ENCODE measurements at places on chromosomes 5 and 9.

- DNase-seq = no peak
Observed at GRCh38 chr9:100038472-100038871, 60.3 kb downstream of the ERP44 start.

- DNase-seq = no peak
Observed at GRCh38 chr5:61619289-61619688, 287.2 kb downstream of the ZSWIM6 start.

GRCh38 chr9:33349743-33350142, 52.6 kb downstream of the AQP7 start:
- DNase-seq = no peak

GRCh38 chr5:53678981-53679660, 118.7 kb downstream of the NDUFS4 start:
- DNase-seq = no peak

- DNase-seq = no peak
Observed at GRCh38 chr9:135299239-135299590, 180.4 kb upstream of the PPP1R26 start.

GRCh38 chr5:84088996-84089395, 295.7 kb downstream of the EDIL3 start:
- no peak for DNase-seq

- no peak for DNase-seq
Observed at GRCh38 chr9:72150127-72150526, 887 bp downstream of the GDA start.

DNA sequence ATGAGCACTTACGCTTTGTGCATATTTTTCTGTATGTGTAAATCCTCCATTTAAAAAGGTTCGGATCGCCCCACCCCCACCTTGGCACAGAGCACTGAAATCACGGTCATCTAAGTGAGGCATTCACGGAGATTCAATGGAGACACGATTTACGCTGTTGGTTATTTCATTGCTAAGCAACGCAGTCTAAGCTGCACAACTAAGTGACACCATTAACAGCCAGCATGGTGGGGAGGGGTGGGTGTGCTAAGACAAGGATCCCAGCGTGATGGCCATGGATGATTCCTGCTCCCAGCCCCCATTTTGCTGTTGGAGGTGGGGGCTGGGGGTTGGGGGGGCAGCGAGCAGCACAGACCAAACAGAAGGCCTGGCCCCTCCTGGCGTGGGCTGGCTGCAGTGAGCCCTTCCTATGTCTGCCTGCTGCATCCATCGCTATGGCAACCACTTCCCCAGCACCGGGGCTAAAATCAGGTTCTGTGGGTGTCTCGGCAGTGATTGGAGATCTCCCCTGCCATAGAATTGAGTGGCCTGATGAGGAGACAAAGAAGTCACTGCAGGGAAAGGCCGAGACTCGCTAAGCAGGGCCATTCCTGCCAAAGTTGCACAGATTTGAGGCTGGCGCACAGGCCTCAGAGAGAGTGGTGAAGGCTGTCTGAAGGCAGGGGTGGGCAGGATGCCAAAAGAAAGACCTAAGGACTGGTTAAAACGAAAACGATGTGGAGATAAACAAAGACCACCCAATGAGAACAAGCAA, 14.3 kb upstream of the MARCHF6 start:
- DNase-seq = no peak

DNA sequence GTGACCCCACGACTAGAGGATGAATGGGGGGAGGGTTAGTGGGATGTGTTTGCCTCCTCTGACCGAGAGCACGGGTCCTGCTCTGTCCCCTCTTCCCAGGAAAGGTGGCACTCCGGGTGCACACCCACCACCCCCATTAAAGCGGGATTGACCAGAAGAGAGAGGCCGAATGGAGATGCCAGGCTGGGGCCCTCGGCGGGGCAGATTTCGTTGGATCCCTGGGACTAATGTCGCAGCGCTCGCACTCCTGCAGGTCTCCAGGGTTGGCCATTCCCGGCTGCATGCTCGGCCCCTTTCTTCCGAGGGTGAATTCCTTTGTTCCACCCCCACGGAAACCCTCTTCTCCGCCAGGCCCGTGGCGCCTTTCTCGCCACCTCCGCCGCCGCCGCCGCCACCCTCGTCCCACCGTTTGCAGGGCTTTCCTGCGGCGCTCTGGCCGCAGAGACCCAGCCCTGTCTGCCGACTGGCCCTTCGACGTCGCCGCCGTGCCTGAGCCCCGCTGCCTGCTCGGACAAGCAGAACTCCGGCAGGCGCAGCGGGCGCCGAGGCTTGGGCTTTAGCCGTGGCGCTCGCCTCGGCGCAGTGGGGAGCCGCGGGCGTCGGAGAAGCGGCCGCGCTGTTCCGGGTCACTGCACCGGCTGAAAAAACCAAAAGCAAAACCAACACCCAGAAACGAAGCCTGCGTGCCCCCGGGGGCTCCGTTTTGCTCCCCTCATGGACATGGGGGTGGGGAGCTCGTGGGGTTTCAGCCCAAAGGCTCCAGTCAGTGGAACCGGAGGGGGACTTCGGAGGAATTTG, 11.8 kb downstream of the LMX1B start:
- DNase-seq = no peak

- no peak for DNase-seq
Observed at GRCh38 chr9:130117816-130118632, 54.2 kb upstream of the NCS1 start.

DNA sequence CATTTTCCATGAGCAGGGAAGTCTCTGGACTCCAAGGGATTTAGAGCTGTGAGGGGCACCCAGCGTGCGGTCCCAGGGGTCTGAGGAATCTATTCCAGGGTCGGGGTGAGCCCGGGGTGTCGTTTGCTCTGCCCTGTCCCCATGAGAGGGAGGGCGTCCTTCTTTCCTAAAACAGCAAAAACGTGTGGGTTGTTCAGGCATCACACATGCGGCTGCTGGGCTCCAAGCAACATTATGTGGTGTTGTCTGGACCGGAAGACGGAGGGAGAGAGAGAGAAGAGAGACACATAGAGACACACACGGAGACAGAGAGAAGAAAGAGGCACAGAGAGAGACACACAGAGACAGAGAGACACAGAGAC, 42.7 kb upstream of the COL5A1 start:
- DNase-seq = no peak

GRCh38 chr9:26551451-26551850, 341.2 kb downstream of the CAAP1 start:
- DNase-seq = no peak

DNA sequence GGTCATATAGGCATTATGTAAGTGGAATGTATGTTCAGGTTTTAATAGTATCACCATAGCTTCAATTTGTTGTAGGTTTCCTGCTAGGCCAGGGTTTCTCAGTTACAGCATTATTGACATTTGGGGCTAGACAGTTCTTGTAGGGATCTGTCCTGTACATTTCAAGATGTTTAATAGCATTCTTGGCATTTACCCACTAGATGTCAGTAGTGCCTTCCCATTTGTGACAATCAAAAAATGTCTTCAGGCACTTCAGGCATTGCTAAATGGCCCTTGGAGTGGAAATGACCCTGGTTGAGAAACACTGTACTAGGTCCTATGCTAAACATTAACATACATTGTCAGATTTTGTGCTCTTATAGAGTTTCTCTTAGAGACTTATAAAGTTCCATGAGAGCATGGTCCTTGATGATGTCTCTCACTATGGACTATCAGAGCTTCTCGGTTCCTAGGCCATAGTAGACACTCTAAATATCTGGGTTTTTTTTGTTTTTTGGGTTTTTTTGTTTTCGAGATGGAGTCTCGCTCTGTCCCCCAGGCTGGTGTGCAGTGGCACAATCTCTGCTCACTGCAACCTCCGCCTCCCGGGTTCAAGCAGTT, 1.4 kb downstream of the KIF20A start:
- no peak for DNase-seq

DNA sequence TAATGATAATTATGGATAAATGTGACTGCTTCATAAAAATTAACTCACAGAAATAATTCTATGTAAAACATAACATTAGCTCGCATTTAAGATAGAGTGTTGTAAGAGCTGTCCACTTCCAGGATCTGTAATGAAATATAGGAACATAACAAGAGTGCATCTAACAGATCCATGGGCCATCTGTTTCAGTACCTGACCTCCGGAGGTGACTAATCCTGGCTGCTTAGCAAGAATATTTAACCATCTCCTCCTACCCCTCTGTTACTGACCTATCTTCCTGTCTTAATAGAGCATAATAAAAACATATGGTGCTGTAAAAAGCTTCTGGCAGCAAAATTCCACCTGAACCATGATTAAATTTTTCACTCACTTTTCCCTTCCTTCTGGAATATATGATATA, 7.1 kb downstream of the PLCXD3 start:
- DNase-seq = no peak

DNA sequence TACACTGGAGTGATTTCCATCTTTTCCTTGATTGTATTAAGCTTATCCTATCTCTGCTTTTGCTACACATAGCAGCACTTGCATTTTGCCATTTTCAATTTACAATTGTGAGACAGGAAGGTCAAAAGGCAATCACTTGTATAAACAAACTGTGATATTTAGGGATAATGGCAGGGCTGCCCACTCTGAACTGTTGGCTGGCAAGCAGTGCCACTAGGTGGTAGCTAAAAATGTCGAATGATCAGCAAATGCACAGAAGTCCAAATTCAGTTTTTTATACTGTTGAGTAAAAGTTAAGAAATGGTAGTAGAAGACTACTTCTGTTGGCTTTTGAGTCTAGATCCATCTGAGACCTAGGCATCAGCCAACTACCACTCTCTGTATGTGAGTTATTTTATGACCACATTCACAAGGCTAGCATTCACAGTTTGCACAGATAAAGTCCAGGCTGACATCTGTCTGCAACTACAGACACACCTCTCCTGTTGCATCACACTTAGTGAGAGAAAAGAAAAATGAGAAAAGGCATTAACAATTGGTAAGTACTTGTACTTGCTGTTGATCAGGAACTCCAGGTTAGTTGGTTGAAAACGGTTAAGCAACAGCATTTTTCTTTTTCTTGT, 108.8 kb upstream of the ASTN2 start:
- no peak for DNase-seq

DNA sequence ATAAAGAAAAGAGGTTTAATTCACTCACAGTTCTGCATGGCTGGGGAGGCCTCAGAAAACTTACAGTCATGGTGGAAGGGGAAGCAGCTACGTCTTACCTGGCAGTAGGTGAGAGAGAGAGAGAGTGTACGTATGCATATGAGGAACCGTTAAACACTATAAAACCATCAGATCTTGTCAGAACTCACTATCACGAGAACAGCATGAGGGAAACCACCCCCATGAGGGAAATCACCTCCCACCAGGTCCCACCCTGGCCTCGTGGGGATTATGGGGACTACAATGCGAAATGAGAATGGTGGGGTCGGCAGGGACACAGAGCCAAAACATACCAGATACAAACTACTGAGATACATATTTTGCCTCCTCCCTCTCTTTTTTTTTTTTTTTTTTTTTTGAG, 10.8 kb upstream of the FER start:
- no peak for DNase-seq

- no peak for DNase-seq
Observed at GRCh38 chr5:68911840-68912690, 181.7 kb upstream of the SLC30A5 start.

DNA sequence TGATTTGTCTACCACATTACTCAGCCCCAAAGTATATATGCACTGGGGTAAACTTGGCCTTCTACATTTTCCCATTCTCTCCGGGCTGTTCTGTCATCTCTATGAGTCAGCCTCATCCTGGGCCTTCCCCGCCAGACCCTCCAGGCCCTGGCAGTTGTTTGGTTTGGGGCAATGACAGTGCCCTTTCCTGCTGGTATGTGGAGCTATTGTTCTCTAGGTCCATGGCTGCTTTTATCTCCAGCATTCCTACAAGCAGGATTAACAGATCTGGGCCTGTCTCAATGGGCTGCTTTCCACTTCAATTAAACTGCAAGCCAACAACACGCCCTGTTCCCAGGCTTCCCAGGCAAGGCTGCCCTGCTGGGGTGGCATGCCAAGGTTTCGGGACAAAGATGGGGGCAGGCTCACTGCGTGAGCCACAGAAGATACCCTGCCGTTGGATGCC, 136.4 kb downstream of the SLIT3 start:
- DNase-seq = no peak

DNA sequence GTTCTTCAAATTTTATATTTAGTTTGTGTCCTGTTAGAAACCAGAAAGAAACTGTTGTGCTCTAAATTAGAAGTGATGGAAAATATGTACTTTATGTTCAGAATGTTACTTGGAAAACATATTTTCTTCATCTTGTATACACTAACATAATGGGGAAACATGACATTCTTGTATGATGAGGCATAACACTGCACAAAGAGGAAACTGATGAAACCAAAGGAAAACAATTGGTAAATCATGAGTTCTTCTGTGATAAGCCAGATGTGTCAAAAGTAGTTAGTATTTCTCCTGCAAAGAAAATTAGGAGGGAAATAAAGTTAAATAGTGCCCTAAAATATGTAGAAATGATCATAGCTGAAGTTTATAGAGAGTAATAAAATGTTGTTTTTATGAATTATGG, 111.1 kb upstream of the FBN2 start:
- DNase-seq = no peak

DNA sequence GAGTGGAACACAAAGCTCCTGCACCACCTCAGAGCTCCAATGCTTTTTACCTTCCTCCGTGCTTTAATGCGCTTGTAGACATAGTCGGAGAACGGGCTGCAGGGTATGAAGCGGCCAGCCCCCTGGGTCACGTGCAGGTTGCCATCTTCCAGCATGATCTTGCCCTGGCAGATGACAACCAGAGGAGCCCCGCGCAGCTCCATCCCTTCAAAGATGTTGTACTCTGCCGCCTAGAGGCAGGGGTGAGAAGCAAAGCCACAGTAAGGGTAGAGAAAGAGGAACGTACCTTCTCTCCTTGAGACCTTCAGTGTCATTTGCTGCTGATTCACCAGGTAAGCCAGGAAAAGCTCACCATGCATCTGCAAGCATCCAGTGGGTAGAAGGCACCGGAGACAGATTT, 112.3 kb downstream of the DPYSL3 start:
- no peak for DNase-seq

DNA sequence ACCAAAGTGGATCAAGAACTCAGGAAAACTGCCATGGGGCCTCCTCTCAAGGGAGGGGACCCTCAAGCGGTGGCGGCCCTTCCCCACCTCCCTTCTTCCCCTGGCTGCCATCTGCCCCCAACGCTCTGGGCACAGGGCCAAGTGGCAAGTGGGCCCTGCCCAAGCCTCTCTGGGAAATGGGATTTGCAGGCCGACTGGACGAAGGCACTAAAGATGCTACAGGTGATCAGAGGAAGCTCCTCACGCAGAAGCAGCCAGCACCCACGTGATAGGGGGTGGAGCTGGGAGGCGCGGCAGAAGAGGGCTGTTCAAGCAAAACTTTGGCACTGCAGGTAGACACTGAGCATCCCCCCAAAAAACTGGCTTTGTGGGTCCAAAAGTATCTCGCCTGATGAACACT, 52.7 kb upstream of the UBTD2 start:
- no peak for DNase-seq

All from stimulated activated CD4-positive, alpha-beta T cell treated with anti-CD3 and anti-CD28 coated beads, Interleukin-2, amount 100 ng/mL, for 48 hours (primary cell).